ENCODE measurements at places on chromosomes 2 and 18.

DNA sequence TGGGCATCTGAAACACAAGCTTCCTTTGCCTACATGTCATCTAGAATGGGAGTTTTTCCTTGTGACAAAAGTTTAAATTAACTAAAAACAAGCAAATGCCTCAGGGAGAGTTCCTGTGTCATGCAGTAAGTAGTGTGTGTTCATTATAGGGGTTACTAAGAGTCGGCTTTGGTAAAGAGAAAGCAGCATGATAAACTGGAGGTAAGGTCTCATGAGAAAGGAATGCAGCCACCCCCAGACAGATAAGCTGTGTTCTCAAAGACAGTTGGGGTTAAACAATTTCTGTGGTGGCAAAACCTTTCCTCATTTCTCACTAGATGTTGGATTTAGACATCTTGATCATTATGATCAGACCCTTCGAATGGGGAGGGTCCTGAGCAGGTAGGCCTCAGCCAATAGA is 129.7 kb downstream of the MAP4K4 start:
- DNase-seq = no peak

- DNase-seq = no peak
Measured at GRCh38 chr18:36250827-36251226, 46.7 kb upstream of the FHOD3 start.

DNA sequence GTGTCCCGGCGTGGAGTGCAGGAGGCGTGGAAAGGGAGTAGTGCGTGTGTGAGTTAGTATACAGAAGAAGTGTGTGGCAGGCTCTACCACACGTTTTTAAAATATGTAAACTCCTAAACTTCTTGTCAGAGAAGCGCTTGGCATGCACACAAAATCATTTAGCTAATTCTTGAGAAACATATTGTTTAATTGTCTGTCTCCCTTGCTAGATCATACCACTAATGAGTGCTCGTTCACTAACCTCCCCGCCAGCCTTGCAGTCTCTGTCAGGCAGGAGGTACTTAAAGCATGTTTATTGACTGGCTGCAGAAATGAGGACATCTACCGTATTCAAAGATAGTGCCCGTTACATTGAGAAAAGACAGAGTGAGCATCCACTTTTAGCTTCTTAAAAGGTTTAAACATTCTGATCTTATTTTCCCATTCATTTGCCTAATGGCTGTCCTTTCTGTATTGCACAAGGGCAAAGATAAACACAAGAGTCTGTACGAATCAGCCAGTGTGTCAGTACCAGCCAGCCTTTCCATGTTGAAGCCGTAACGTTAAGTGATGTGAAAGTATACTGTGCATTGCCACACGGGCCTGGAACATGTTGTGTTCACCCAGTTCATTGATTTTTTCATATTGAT is 41.4 kb downstream of the TRAPPC12 start:
- no peak for DNase-seq

- DNase-seq = no peak
Measured at GRCh38 chr2:174711206-174711605, 53.1 kb downstream of the CHRNA1 start.

DNA sequence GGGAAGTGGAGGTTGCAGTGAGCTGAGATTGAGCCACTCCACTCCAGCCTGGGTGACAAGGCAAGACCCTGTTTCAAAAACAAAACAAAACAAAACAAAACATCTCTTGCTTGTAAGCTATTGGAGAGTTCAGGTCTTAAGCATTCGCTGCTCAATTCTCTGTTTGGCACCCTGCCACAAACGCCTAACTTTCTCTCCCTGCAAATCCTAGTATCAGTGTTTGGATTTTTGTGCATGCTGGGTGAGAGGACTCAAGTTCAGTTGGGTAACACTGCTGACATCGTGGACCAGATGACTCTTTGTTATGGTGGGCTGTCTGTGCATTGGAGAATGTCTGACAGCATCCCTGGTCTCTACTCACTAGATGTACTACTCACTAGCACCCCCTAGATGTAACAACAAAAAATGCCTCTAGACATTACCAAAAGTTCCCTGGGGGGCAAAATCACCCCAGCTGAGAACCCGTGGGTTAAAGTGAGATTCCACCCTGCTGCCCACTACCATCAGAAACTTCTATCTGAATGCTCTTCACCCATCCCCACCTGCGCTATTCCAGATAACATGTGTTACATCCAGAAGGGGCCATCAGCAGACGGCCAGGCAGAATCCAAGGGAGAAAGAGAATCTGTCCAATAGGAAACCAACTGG is 50.9 kb downstream of the CACNB4 start:
- no peak for DNase-seq

- DNase-seq = no peak
Measured at GRCh38 chr2:20334605-20335203, 15.9 kb downstream of the PUM2 start.

GRCh38 chr18:57657542-57657941 is 35.9 kb upstream of the NARS1 start:
- DNase-seq = no peak

DNA sequence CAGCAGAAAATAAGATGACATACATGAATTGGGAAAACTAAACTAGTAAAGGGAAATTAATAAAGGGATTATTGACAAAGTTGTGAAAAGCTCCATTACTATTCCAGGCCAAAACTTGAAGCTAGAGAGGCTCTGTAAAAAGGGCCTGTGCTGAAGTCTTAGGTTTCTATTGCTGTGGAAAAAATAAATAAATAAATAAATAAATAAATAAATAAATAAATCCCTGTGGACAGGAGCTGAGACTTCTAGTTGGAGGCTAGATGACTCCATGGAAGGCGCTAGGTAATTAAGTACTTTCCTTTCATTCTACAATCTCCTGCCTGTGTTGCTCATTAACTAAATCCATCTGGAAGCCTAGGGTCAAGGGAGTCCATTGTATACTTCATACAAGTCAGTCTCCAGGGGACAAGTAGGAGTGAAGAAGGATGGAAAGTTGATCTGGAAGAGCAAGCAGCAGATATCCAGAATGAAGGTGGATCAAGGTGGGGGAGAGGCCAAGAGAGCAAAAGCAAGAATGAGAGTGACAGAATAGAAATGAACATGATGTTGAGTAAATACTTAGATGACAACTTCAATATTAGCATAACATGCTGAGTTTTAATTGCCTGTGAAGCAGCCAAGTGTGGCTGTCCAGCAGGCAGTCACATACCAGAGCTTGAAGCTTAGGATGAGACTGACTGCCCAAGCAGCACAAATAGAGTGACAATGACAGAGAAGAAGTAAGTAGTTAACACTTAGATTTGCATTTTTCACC is 26.2 kb upstream of the CCNT2 start:
- no peak for DNase-seq

GRCh38 chr2:219284501-219285372 is 5.6 kb downstream of the DNAJB2 start:
- no peak for DNase-seq

DNA sequence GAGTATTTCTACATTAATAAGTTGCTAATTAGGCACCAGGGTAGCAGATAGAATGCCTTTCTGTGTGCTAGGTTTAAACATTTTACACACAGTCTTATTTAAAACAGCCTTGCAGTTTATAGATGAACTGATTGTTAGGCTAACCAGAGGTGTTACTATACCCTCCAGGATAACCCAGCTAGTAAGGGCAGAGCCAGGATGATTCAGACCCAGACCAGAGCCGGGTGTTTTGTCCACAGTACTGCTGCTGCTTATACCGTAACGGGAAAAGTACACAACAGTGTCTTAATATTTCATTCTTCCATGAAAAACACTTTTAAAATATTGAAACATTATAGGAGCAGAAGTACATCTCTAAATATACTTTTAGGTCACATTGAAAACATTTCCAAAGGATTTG is 82.7 kb downstream of the MALT1 start:
- DNase-seq = no peak

- DNase-seq = no peak
Measured at GRCh38 chr2:195382186-195382585, 274.8 kb upstream of the SLC39A10 start.

GRCh38 chr2:195388028-195388427 is 269.0 kb upstream of the SLC39A10 start:
- no peak for DNase-seq

DNA sequence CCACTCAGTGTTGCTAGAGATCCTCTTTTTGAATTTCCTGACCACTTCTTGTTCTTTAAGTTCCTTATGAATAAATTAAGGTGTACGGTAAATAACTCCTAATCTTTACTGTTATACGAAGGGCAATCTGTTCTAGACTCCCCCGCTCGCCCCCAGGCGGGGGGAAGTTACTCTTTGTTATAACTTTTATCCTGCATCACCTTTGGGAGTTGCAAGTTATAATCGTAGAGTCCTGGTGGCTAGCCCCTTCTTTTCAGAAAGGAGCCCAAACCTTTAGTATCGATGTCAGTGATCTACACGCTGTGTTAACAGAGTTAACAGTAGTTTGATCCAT is 652 bp downstream of the GCA start:
- no peak for DNase-seq

- DNase-seq = no peak
Measured at GRCh38 chr18:13136056-13136903, 82.3 kb upstream of the LDLRAD4 start.

- no peak for DNase-seq
Measured at GRCh38 chr2:32732120-32732519, 104.3 kb downstream of the TTC27 start.

DNA sequence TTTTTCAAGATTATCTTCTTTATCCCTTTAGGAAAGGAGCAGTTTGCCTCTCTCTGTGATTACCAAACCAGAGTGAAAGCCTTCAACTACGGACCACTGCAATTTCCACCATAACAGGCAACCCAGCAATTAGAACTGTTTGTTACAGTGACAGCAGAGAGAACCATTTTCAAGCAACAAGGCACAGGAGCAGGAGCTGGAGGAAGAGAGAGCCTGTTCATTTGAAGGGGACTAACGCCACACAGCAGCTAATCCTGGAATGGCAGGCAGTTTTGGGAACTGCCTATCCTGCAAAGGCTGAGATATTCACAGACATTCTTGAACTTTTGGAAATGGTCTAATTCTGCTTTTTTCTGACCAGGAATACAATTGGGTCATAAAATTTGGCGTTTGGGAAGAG is 1541.9 kb upstream of the PIK3C3 start:
- DNase-seq = peak; percentile 51

- no peak for DNase-seq
Measured at GRCh38 chr2:145277922-145278321, 758.0 kb upstream of the ZEB2 start.

GRCh38 chr2:231411831-231412617 is 16.5 kb downstream of the B3GNT7 start:
- no peak for DNase-seq

- no peak for DNase-seq
Measured at GRCh38 chr2:16123856-16124780, 183.8 kb downstream of the MYCN start.

- DNase-seq = no peak
Measured at GRCh38 chr2:71130905-71131244, 441 bp downstream of the MPHOSPH10 start.

- DNase-seq = no peak
Measured at GRCh38 chr18:12564378-12564777, 93.5 kb downstream of the SPIRE1 start.

- no peak for DNase-seq
Measured at GRCh38 chr2:160326786-160327185, 126.7 kb upstream of the ITGB6 start.

- no peak for DNase-seq
Measured at GRCh38 chr18:2827061-2827460, 19.7 kb upstream of the EMILIN2 start.

GRCh38 chr2:97699765-97700444 is 13.5 kb upstream of the ZAP70 start:
- DNase-seq = peak; percentile 24

DNA sequence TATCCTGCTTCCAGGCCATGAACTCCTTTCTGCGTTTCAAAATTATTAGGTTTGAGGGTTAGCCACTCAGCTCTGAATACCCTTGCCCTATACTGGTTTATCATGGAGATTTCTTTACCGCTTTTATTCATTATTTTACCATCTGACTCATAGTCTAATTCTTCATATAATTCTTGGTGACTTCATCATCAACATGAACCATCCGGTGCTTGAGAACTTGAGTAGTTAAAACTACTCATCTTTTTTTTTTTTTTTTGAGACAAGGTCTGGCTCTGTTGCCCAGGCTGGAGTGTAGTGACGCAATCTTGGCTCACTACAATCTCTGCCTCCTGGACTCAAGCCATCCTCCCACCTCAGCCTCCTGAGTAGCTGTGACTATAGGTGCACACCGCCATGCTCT is 94.2 kb upstream of the LHCGR start:
- no peak for DNase-seq

DNA sequence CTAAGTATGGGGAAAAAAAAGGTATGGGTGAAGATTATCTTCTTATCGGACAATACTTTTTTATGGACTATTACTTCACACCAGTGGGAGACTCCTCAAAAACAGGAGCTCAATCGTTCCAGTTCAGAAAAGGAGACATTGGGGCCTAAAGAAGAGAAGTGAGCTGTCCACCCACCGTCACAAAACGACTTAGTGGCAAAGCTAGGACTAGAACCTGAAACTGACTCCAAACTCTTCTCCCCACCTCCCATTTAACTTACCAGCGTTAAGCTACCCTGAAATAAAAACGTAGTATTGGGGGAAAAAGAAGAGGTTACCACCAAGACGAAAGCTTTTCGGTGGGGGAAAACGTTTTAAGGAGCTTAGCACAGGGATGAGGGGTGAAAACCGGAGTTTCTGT is 503 bp downstream of the GTF3C3 start:
- DNase-seq = no peak

DNA sequence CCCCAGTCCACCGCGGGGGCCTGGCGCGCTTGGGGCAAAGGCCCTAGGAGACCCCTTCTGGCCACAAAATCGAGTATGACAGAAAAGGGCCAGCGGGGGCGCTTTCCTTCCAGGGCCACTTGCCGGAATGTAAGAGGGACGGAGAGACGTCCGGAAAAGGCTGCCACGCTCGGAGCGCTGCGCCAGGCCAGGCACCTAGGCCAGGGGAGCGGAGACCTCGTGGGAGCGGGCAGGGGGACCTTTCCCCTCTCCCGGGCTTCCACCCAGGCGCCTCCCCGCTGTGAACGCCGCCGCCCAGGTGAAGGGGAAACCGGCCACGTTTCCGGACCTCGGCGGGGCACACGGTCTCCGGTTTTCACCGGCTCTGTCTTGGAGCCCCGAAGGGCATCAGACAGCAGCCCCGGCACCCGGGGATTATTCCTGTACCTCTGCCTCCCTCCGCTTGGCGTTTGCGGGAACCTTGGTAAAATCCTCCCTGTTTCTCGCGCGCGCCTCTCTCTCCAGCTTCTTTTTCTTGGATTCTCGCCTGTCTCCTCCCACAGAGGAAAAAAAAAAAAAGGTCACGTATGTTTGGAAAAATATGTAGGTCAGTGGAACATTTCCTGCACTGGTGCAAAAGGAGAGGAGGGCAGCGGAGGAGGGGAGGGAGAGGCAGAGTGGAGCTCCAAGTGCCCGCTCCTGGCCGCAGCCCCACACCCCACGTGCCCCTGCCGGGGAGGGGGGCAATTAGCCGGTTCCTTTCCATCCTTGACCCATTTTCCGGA is 1.2 kb upstream of the NPAS2 start:
- no peak for DNase-seq

DNA sequence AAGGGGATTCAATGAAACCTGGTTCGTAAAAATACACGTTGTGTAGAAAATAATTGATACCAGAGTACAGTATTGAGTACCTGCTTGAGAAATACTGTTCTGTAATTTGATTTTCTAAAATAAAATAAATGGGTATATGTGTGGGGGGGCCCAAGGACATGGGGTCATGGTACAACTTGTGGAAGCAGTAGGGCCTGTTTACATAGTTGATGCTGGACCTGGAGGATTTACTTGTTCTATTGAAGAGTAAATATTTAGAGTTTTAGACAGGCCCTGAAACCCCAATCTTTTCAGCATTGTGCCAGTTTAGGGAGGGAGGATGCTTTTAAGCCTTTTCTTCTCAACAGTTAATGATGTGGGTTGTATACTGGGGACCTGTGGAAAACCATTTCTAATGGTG is 11.7 kb downstream of the CERS6 start:
- no peak for DNase-seq

Measured in NCI-H1417 treated with DMSO at 0.1 percent for 48 hours (cell line).